ENCODE measurements at places on chromosomes 5 and 9.

GRCh38 chr5:55585206-55585610, 50.4 kb upstream of the PLPP1 start:
- DNase-seq: no peak

DNA sequence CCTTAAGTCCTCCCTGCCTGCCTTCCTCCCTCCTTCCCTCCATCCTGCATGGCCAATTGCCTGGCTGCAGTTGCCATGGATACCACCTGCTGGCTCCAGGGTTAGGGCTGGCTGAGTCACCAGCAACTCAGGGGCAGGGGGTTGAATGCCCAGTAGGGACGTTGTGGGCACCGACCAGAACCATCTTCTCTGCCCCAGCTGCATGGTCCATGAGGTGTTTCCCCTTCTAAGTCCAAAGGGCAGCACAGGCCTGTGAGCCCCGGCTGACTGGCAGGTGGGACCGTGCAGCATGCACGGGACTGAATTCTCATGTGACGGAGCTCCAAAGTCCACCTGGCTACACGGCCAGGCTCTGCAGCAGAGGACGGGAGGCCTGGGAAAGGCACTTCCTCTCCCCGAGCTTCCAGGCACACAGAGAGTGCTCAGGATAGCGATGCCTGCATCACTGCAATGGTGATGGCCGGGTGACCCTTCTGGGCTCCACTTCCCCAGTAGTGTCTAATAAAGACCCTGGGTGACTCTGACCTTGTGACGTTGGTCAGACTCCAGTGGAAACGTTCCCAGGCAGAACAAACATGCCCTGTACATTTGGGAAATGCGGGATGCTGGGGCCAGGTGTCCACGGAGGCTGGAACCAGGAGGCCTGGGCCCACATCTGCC, 5.7 kb downstream of the ASS1 start:
- no peak for DNase-seq

DNA sequence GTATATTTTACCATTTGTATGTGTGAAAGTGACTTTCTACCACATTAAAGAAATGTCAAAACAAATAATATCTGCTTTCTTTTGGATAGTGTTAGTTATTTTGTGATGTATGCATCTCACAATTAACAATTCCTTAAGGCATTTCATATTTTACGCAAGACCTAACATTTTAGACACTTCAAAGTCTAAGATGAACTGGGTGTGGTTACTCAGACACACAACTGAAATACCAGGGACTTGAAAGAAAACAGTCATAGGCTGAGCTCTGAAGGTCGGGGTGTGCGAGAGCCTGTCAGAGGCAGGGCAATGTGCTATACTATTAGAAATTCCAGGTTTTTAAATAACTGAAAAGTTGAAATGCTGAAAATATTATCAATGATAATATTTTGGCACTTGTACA, 44.5 kb upstream of the ZNF622 start:
- DNase-seq: no peak

DNA sequence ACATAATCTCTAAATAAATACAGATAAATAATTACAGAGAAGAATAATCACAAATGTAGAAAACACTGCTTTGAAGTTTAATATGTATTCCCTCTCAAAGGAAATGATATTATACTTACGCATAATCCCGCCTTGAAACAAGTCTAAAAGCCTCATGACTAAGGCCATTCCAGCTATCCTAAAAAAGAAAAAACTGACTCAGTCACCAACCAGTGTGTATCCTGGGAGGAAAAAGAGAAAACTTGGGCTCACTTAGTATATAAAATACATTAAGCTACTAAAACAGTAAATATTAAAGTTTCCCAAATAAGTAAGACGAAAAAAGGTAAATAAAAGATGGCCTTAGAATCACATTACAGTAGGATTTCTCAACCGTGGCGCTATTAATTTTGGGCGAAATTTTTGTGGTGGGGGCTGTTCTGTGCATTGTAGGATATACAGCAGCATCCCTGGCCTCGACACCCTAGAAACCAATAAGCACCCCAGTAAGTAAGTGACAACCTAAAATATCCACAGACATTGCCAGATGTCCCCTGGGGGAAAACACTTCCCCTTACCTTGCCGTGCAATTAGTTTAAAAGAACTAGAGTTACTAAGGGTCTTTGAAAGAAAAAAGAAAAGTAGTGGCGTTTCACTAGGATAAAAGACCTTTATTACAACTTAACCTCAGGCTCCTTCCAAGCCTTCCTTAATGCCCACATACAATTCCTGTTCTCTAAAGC, 1.1 kb downstream of the HSPA9 start:
- DNase-seq: no peak

GRCh38 chr5:140946578-140946977, 19.7 kb upstream of the PCDHAC2 start:
- no peak for DNase-seq

DNA sequence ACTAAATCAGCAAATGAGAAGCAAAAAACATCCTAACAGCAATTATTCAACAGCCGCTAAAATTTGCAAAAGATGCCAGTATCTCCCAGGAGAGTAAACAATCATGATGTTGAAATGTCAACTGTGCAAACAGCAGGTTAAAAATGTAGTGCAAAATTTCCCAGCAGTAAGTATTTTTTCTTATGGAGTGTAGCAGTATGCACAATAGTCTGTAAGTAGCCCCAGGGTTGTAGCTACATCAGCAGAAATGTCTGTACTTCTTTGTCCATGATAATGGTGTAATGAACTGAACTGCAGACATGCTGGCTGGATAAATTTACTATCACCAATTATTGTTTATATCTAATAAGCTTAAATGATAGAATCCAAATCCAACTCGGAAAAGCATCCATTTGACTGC, 31.4 kb downstream of the GRIN3A start:
- DNase-seq: no peak

GRCh38 chr5:143004361-143005145, 234.4 kb downstream of the ARHGAP26 start:
- no peak for DNase-seq

- DNase-seq: no peak
Measured at GRCh38 chr9:99385814-99386279, 163.8 kb downstream of the SEC61B start.

GRCh38 chr9:101601904-101602765, 7.4 kb upstream of the PPP3R2 start:
- DNase-seq: no peak

GRCh38 chr5:78726571-78726970, 78.0 kb upstream of the LHFPL2 start:
- DNase-seq: no peak

- no peak for DNase-seq
Measured at GRCh38 chr5:154370119-154370518, 75.7 kb upstream of the SAP30L start.

- no peak for DNase-seq
Measured at GRCh38 chr9:97711223-97711626, 14.1 kb upstream of the XPA start.

- DNase-seq: no peak
Measured at GRCh38 chr5:10511741-10512640, 51.9 kb upstream of the ANKRD33B start.

DNA sequence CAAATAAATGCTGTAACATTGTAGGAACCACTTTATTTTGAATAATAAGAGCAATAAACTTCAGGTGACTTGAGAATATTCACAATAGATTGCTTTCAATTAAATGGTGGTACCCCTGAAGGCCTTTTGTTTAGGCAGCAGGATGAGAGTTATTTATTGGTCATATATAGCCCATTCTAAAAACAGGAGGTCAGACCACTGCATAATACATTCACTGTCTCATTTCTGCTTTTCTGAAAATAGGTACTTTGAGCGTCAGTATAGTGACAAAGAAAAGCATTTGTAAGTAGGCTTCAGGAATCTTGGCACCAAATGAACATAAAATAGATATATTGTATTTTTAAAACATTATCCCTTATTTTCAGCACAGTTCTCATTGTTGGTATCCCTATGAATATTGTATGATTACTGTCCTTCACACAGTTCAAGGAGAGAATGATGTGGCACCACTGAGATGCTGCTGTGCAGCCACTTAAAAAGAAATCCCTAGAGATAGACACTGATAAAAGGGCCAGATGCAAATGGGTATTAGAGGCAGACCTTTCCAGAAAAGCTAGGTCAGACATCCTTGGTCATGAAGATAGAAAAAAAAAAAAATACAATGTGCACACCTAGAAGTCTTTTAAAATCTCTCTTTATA, 381.8 kb upstream of the ST8SIA4 start:
- no peak for DNase-seq

- no peak for DNase-seq
Measured at GRCh38 chr5:39640552-39640951, 215.8 kb upstream of the DAB2 start.

DNA sequence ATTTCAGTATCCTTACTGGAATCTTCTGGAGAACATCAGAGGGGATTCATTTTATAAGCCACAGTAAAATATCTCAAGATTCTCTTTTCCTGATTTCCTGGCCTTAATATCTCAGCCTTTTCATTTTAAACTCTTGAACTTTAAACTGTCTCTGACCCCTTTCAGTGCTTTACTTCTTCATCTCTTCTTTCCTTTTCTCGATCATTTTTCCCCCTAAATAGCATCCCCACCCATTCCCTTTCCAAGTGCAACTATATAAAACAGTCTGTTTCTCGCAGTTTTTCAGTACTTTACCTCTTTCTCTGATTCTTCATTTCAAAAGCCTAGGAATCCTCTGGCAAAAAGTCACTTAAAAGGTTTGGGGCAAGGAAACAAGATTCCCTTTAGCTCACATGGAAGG, 80.5 kb downstream of the PALM2AKAP2 start:
- DNase-seq: no peak
